ENCODE measurements at places on chromosomes 6 and 20. TPM values are rescaled to one million over a fixed set of nuclear protein-coding genes. Genes with fewer than 3 reads are reported as not detected.

The RGS19 gene
- total RNA-seq, result 119 TPM

The EFHC1 gene
- total RNA-seq, result 3.4 TPM

The NKAPL gene
- total RNA-seq, result not detected

The OR14J1 gene
- total RNA-seq, result not detected

The SYNE1 gene
- 86.8 TPM for total RNA-seq

The SLC17A1 gene
- total RNA-seq, result not detected

DNA sequence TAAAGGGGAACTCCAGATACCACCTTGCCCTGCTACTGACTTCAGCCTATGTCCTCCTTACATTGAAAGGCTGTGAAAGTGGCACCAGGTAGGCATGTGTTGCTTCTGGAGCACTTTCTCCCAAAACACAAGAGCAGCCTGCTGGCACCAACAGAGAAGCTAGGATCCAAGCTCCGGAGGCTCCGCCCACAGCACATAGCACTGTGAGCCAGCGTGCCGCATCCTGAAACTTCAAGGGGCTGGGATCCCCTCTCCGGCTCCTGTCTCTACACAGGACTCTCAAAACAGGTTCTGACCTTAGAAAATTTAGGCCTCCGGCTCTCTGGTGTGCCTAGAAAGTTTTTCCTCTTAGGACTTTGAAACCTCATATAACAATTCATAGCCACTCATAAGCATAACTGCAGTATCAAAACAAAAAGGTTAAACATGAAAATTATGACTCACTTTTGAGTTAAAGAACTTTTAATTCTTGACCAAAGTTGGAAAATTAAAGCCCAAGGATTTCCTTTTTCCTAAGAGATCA is 41.1 kb downstream of the EZR start:
- no peak overlapping the region for H3K27ac ChIP-seq
- no peaks in the 10 kb centered on the region for H3K27me3 ChIP-seq
- DNase-seq, result no peak
- peaks cover 90% of the 10 kb centered on the region for H3K36me3 ChIP-seq

DNA sequence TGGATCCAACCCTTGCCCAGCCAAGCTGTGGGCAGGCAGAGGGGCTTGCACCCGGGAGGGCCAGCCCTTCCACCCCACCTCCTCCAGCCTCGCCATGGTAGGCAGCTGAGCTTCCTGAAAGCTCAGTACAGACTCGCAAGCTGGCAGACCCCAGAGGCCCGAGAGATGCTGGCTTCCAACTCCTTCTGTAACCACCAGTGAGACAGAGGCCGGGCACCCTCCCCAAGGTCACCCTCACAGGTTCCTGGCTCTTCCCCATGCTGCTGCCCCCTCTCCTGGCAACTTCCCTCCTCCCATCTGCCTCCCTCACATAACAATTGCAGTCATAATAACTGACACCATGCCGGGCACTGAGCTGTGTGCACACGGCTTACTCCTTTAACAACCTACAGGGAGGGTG is 26.2 kb upstream of the NOL4L start:
- H3K27ac ChIP-seq, result no peak overlapping the region
- H3K4me1 ChIP-seq, result no peaks in the 10 kb centered on the region
- H3K4me3 ChIP-seq, result no peak overlapping the region
- no peaks in the 10 kb centered on the region for H3K36me3 ChIP-seq
- peaks cover 3% of the 10 kb centered on the region for H3K27me3 ChIP-seq

DNA sequence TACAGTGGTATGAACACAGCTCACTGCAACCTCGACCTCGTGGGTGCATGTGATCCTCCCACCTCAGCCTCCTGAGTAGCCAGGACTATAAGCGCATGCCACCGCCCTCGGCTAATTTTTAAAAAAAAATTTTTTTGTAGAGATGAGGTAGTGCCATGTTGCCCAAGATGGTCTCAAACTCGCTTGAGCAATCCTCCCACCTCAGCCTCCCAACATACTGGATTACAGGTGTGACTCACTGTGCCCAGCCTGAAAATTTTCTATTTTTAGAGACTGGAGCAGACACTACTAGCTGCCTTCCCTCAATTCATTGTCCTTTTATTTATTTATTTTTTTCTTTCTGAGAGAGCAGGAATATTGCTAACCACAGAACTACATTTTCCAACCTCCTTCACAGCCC is 20.3 kb upstream of the GTF3C6 start:
- no peak for DNase-seq
- H3K4me3 ChIP-seq, result no peak overlapping the region
- peaks cover 5% of the 10 kb centered on the region for H3K4me1 ChIP-seq
- no peak overlapping the region for H3K27ac ChIP-seq

DNA sequence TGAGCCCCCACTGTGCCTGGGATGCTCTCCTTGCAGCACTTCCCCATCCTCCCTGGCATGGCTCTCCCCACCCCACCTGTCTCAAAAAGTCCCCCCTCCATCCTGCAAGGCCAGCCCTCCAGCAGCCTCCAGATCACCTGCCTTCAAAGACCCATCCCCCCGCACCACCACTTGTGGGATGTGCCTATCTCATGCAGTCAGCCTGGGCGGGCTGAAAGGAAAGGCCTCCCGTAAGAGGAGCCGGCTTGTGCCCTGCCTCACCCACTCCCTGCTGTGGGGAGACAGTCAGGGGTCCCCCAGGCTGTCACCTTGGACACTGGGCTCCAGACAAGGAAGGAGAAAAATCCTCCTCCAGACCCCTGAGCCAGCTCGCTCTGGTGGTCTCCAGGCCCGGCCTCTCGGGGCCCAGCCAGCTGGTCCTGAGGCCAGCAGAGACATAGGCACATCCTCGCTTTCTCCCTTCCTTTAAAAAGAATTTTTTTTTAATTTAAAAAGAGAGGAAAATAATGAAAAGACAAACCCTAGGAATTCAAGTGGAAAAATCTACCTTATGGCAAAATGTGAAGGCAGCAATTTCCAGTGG is 77.3 kb downstream of the GRM4 start:
- no peaks in the 10 kb centered on the region for H3K27me3 ChIP-seq
- no peak overlapping the region for H3K4me3 ChIP-seq
- no peaks in the 10 kb centered on the region for H3K4me1 ChIP-seq
- H3K27ac ChIP-seq, result no peak overlapping the region
- no peaks in the 10 kb centered on the region for H3K36me3 ChIP-seq

DNA sequence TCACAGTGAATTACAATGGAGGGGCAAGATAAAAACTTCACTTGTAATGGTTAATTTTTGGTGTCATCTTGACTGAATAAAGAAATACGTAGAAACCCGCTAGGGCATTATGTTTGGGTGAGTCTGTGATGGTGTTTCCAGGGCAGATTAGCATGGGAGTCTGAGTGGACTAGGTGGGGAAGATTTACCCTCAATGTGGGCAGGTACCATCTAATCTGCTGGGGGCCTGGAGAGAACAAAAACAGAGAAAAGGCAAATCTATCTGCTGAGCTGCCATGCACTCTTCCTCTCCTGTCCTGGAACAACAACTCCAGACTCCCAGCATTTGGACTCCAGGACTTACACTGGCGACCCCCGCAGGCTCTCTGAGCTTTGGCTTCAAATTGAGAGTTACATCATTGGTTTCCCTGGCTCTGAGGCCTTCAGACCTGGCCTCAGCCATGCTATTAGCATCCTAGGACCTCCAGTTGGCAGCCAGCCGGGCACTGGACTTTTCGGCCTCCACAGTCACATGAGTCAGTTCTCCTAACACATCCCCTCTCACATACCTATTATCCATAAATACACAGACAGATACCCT is 19.7 kb downstream of the NINL start:
- H3K4me3 ChIP-seq, result no peak overlapping the region
- H3K36me3 ChIP-seq, result peaks cover 3% of the 10 kb centered on the region
- peaks cover 4% of the 10 kb centered on the region for H3K4me1 ChIP-seq
- no peak for DNase-seq
- H3K27ac ChIP-seq, result no peak overlapping the region

DNA sequence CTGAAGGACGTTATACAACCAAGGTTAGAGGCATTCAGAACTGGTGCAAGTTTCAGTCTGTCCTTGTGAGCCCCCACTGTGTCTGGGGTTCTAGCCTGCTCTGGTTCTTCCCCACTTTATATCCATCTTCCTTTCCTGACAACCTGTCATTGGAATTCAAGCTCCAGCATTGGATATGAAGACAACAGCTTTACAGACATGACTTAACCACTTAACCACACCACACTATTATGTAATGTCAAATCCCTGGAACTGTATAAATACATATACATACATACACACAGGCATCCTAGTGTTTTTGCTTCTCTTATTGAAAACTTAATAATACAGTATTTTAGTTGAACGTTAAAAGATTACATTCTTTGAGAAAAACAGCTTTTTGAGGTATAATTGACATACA is 217.9 kb upstream of the SGK1 start:
- DNase-seq, result no peak
- H3K27me3 ChIP-seq, result no peaks in the 10 kb centered on the region
- H3K4me3 ChIP-seq, result no peak overlapping the region
- peaks cover 2% of the 10 kb centered on the region for H3K36me3 ChIP-seq

- H3K4me1 ChIP-seq, result no peaks in the 10 kb centered on the region
- H3K27ac ChIP-seq, result no peak overlapping the region
- DNase-seq, result no peak
- no peaks in the 10 kb centered on the region for H3K36me3 ChIP-seq
These were observed 105.6 kb downstream of the TCP11 start for GRCh38 chr6:35035481-35036030.

DNA sequence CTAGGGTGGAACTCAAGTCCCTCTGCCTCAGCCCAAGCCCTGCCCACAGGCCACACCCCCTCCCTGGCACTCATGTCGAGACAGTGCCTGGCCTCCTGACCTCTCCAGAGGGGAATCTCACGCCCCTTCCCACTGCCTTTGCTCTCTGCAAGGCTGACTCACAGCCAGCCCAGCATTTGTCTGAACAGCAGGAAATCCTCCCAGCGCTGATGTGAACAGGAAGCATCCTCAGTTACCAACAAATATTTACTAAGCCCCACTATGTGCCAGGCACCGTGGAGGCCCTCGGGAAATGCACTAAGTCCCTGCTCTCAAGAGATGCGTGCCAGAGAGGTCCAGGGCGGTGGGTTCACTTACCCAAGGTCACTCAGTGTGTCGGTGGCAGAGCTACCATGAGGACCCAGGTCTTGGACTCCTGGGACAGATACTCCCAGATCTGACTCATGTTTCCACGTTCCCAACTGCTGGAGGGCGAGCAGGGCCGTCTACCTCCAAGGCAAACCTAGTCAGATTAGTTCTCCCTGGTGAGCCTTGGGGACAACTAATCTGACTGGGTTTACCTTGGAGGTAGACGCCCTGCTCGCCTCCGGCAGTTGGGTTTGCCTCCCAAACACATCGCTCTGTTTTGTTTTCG is 7.8 kb downstream of the ADA start:
- peak overlapping the region; percentile 50 for H3K4me3 ChIP-seq
- peak overlapping the region; percentile 93 for H3K27ac ChIP-seq
- peaks cover 88% of the 10 kb centered on the region for H3K4me1 ChIP-seq
- peak; percentile 68 for DNase-seq

GRCh38 chr6:118881440-118882313 is 12.3 kb upstream of the ASF1A start:
- H3K27me3 ChIP-seq, result no peaks in the 10 kb centered on the region
- peaks cover 17% of the 10 kb centered on the region for H3K36me3 ChIP-seq
- H3K4me3 ChIP-seq, result no peak overlapping the region
- H3K27ac ChIP-seq, result no peak overlapping the region

- H3K36me3 ChIP-seq, result no peaks in the 10 kb centered on the region
- no peak overlapping the region for H3K4me3 ChIP-seq
- no peak for DNase-seq
- no peaks in the 10 kb centered on the region for H3K4me1 ChIP-seq
- H3K27ac ChIP-seq, result no peak overlapping the region
These were observed 102.6 kb upstream of the ZFP64 start for GRCh38 chr20:52294106-52294628.

DNA sequence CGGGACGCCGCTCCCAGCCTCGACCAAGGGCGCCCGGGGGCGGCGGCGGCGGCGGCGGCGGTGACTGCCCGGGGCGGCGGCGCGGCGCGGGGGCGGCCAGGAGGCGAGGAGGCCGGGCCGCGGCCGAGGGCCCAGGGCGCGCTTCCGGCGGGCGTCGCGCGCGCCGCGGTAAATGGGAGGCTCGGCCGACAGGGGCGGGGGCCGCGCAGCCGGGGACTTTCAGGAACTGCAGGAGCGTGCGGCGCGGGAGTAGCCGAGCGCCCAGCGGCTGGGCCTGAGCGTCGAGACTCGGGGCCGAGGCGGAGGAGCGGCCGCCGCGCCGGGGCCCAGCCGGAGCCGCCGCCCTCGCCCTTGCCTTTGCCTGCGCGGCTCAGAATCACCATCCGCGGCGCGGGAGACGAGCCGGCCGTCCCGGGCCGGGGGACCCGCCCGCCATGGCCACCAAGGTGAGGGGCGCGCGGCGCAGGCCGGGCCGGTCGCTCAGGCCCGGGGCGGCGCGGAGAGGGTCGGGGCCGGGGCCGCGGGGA is at the start of gene SNX9:
TSS of gene SNX9 (plus strand) at position 246 of the 527 bp plus-strand sequence. CDS start at position 435, 189 bp downstream.
- peak within 1 kb of the TSS; percentile 86 for H3K4me3 ChIP-seq
- H3K27ac ChIP-seq, result peak within 1 kb of the TSS; percentile 82
- H3K36me3 ChIP-seq, result peaks cover 23% of the 10 kb centered on the region
- H3K27me3 ChIP-seq, result peaks cover 35% of the 10 kb centered on the region
